Bronchial epithelial cell (primary cell): ENCODE measurements at places on chromosomes 1 and 21.

DNA sequence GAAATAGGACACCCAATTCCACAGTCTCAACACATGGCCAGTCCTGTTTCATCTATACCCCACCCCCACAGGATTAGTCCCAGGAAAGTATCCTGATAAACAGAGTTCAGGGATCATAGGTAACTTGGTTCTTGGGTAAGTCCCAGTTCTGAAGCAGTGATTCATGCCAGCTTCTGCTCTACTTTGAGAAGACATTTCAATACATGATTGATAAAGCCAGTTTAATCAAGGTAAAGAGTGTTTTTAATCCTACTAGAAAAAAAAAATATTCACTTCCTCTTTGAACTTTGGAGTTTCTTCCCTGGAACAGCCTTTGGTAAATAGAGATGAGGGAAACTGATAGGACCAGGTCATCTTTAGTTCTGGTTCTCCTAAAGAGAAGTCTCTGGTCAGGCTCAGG is 142.4 kb downstream of the TLR5 start:
- no peak for DNase-seq

- DNase-seq = no peak
Observed at GRCh38 chr1:66925558-66925910, 744 bp downstream of the MIER1 start.

DNA sequence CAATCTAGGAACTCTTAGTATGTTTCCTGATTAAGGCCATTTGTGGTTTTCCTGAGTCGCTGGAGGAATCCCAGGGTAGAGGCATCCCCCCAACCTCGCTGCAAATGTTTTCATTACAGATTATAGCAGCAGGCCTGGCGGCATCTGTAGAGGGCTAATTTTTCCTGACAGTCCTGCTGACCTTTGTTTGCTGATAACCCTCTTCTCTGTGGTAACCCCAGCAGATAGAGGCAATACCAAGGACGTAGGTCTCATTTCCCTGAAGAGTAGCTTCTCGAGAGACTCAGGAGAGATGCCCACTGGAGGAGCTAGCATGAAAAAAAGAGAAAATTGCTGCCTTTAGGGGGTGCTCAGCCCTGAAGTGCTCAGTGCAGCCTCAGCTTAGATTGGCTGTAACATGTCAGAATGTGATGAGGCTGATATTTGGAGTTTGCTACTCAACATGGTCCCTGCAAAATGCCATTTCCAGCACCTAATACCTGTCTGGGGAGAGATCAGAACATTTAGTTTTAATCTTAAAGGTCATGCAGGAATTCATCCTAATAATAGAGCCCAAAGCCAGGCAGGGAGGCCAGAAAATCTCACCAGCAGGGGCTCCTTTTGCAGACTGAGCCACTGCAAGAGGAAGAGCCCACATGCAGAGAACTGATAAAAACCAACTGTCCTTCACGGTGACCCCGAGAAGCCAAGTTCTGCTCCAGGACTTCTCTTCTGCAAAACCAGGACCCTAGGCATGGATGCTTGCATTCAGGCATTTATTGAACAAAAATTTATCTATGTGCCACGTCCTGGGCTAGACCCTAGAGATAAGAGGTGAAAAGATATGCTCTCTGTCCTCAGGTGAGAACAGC is 184.5 kb downstream of the KAZN start:
- DNase-seq = no peak

DNA sequence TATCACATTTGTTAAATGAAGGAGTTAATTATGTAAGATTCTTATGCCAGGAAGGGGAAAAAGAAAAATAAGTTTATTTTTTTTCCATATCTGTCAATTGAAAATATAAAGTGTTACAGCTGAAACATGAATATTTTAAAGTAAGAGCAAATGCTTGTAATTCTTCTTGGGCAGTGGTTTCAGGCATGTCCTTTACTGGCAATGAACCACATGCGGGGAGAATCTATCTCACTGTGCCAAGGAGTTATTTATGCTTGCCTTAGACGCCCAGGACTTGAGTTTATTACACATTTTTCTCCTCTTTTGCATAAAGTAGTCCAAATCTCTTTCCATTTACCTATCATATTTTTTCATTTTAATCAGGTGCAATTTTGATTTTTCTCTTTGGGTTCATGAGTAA is 207.8 kb upstream of the NRIP1 start:
- no peak for DNase-seq

DNA sequence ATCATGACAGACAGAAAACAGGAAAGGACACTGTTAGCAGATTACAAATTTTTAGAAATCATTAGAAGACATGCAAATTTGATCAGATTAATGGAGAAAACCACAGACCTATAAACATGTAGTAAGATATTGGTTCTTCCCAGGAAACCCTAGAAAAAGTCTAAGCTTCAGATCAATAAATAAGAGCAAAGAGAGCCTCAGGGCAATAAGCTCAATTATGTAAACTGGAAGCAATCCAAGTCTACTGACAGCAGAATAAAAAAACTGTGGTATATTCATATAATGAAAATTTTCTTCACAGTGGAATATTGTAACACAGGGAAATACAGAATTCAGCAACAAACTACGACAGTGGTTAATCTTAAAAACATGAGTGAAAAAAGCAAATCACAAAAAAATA is 36.3 kb downstream of the NRDC start:
- DNase-seq = no peak

DNA sequence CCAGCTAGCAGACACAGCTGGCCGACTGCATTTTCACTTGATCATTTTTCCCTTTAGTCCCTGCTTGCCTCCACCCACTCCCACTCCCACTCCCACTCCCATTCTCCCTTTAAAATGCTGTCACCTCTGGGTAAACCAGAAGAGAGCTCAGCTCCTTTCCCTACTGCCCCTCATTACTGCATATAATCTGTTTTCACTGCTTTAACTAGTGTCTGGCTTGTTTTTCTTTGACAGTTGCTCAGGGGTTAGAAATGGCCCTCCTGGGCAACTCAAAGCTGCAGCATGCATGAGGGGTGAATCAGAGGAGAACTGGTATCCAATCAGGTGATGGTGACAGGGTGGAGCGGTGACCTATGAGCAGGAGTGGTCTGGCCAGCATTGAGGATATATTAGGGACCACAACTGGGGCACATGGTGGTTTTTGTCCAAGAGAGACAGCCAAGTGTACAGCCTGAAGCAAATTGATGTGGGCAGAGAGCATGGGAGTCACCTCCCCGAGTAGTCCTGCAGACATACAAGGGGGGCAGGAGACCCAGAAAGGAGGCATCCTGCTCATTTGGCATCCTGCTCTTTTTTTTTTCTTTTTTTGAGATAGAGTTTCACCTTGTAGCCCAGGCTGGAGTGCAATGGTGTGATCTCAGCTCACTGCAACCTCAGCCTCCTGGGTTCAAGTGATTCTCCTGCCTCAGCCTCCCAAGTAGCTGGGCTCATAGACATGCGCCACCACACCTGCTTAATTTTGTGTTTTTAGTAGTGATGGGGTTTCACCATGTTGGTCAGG is 42.6 kb upstream of the SRSF10 start:
- peak; percentile 80 for DNase-seq

DNA sequence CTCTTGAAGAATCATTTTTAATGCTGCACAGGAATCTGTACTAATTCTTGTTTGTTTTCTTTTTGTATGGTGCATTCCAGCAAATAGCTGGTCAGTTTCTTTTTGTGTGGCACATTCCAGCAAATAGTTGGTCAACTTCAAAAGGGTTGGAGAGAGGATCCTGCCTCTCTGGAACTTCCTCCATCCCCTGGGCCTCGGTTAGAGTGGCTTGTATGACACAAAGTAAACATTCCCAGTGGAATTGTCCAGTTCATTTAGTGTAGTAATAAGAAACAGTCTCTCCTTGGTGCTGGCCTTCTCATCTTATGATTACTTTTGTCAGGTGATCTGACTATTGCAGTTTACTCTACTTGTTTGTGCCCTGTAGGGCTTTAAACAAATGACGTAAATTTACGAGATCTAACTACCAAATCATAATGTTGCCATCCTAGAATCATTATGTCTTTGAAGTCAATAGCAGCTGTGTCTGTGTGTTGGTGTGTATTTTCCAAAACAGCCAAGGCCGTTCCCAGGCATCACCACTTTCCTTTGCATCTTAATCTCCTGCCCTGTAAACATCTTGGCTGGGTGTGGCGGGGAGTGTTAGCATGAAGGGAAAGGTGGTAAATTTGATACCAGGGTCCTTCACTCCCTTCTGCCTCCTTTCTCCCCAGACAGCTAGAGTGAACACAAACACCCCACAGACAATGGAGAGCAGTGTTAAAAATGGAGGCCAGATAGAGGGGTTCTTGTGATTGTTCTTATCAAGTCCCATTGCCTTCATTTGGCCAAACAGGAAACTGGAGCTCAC is 77.9 kb downstream of the CDC7 start:
- DNase-seq = no peak

DNA sequence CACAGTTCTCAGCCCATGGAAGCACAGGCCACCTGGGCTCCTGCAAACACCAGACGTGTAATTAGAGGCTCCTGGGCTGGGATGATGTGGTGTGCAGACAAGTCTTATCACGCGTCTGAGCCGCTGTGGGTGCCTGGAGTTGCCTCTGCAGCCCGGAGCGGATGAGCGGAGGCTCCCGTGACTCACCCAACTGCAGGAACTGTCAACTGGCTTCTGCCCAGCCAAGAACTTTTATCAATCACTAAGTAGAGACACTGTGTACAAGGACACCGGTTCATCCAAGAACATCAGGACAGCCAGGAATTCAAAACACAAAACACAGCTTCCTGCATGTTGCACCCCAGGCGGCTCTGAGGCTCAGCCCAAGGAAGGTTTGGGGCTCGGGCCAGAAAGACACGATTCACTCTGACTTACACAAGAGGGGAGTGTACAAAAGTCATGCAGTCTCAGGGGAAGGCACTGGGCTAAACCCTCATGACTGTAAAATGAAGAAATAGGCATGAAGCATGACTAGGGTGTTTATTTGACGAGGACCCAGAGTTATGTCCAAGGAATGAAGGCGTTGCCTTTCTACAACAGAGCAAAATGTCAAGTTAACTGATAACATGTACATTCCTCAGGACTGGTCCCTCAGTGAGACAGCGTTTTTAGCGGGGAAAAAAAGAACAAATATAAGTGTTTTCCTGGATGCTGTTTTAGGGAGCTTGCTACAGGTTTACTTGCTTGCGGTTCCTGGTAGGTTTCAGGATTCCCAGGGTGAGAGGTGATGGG is 21.1 kb downstream of the ERRFI1 start:
- peak; percentile 99 for DNase-seq

GRCh38 chr1:90550626-90551406 is 166.3 kb downstream of the BARHL2 start:
- no peak for DNase-seq

- DNase-seq = no peak
Observed at GRCh38 chr1:192448026-192448578, 127.5 kb upstream of the RGS1 start.

- DNase-seq = no peak
Observed at GRCh38 chr1:219090607-219091006, 83.1 kb upstream of the LYPLAL1 start.

DNA sequence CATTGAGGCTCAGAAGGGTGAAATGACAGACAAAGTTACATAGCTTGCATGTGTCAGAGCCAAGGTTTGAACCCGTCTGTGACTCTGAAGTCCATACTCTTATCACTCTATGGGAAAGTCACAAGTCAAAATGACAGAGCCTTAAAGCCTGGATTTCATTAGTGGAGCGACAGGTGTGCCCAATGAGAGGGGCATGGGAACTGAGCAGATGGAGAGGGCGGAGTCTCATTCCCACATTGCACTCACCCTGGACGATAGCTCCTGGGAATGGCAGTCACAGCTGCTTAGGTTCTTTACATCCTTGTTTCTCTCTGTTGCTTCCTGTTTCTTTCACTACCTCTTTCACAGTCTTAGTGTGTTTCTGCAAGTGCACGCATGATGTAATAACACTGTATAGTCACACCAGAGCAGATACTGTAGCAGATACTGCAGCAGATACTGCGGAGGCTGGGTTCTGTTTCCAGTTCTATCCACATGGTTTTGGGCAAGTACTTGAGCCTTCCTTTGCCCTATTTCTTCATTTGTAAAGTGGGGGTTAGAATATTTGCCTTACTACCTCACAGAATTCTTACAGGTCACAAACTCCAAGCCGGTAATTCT is 127.2 kb downstream of the ZSCAN20 start:
- DNase-seq = no peak

GRCh38 chr1:44037154-44037553 is 5.9 kb upstream of the SLC6A9 start:
- no peak for DNase-seq

GRCh38 chr1:116494353-116494692 is 76.5 kb downstream of the CD58 start:
- DNase-seq = no peak

- DNase-seq = peak; percentile 75
Observed at GRCh38 chr1:235943581-235944114, 76.9 kb upstream of the LYST start.

DNA sequence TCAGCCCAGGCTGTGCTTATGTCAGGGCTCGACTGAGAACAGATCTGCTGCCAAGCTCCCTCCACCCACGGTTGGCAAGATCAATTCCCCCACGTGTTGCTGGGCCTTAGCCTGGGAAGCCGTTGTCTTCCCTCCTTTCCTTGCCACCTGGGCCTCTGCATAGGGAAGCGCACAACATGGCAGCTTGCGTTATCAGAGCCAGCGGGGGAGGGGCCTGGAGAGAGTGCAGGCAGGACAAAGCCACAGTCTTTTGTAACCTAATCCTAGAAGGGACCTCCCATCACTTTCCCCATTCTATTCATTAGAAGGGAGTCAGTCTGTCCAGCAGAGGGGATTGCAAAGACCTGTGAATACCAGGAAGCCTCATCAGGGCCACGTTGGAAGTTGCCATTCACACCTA is 17.0 kb upstream of the IGSF21 start:
- no peak for DNase-seq

DNA sequence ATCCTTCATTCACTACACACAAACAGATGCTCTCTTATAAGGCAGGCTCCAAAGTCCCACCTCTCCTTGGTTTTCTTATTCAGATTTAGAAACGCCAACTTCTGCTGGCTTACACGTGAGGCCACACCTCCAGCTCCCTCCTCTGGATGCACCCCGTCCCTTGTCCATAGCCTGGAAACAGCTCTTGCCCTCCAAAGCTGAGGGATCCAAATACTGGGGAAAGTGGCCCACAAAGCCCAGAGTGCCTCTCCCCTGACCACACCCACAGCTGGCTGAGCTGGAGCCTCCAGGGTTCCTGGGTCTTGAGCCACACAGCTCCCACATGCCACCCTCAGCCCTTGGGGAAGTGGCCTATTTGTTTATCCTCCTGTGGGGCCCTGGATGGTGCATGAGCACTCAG is 4.5 kb downstream of the LAD1 start:
- no peak for DNase-seq

GRCh38 chr1:220077887-220078286 is 11.7 kb downstream of the BPNT1 start:
- no peak for DNase-seq

- no peak for DNase-seq
Observed at GRCh38 chr1:175174309-175175102, 18.1 kb downstream of the KIAA0040 start.

- no peak for DNase-seq
Observed at GRCh38 chr1:54849219-54850068, 37.6 kb downstream of the DHCR24 start.
